ENCODE measurements at places on chromosomes 6 and 20.

- DNase-seq = no peak
Measured at GRCh38 chr6:33075208-33075567, 602 bp upstream of the HLA-DPB1 start.

GRCh38 chr20:62014488-62014775, 51.2 kb downstream of the TAF4 start:
- DNase-seq = no peak

- DNase-seq = no peak
Measured at GRCh38 chr6:157825243-157825904, 2.3 kb downstream of the SNX9 start.

DNA sequence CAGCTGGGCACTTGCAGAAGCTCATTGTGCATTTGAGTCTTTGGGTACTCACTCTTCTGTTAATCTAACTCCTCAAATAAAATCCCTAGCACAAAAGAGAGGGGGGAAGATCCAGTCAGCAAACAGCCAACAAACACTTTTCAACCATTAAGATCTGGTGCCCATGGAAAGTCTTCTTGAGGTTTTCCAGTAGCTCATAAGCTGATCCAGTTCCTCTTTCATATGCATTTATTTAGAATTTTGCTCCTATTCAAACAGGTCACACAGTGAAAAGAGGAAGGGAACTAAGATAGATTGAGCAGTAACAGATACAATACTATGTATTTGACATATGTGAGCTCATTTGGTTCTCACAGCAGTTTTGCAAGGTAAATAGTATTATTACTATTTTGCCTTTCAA, 38.6 kb downstream of the HLA-DPB1 start:
- DNase-seq = no peak

DNA sequence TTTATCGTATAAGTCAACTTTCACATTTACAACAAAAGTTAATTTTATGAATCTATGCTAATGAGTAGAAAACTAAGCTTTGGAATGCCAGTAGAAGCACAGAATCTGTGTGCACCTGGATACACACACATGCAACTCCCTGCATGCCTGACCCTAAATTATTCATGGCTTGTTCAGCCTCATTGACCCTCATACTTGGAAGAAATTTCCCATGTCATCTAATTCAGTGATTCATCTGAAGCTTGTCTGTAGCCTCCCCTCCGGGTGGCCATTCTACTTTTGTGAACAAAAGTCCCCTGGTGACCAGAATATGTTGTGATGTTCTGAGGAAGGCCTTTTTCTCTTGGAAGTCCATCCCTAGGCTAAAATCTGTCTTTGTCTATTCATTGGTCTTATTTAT, 1078.4 kb downstream of the KIF16B start:
- DNase-seq = no peak

- DNase-seq = no peak
Measured at GRCh38 chr20:43386878-43387277, 70.8 kb upstream of the SRSF6 start.

GRCh38 chr6:112237595-112237994, 16.8 kb downstream of the LAMA4 start:
- DNase-seq = no peak

DNA sequence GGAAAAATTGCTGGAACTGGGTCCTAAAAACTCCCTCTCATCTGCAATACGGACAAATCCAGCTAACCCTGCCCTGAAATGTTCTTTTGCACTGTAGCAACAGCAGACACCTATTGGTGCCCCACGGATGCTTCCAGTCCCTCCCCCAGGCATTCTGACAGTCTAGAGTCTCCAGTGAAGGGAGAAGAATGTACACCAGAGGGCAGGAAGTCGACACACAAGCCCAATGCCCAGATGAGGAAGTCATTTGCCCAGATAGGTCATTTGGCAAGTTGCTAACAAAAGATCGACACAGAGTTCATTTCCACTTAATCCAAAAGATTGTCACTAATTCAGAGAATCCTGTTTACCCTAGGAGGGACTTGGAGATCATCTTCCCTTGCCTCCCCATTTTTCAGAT, 293.0 kb upstream of the PRDM1 start:
- DNase-seq = no peak

DNA sequence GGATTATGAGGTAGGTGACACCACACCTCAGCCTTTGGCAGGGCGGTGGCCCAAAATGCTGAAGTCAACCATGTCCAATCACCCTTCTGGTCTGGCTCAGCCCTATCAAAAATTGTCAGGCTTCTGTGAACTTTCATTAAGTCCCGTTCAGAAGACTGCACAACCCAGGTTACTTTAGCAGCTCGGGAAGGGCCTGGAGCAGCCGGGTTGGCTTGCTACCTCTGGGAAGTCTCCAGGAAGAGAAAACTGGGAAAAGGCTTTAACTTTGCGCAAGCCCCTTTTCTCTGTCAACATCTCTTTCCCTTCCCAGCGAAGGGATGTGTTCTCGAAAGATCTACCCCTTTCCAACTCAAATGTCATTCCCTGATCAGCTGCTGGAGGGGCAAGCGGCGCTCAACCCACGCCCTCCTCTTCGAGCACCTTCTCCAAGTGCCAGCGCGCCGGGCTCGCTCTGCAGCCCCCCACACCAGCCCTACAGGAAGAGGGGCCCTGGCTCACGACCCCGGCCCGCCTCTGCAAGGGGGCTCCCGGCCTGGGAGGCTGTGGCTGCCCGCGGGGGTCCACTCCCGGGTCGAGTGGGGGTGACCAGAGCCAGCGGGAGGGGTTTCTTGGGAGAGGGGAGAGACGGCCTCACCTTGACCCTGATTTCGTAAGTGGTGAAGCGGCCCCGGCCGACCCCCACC, 573 bp downstream of the SNX3 start:
- DNase-seq = peak; percentile 3

- DNase-seq = peak; percentile 28
Measured at GRCh38 chr6:39143238-39143930, 28.4 kb upstream of the SAYSD1 start.

GRCh38 chr6:117531346-117531745, 48.9 kb downstream of the DCBLD1 start:
- DNase-seq = no peak

DNA sequence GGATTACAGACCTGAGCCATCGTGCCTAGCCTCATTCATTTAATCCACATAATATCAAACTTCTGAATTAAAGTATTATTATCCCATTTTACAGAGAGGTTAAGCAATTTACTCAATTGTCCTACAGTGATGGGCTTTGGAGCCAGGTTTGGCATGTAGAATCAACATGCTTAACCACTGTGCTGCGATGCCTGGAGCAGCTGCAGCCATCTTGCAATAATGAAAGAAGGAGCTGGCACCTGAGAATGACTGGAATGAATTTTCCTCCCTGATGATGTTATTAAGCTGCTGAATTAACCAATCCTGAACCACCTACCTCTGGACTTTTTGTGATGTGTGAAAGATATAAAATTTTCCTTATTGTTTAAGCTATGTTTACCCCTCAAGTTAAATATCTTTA, 13.1 kb upstream of the CCND3 start:
- DNase-seq = no peak

GRCh38 chr6:109892451-109893435, 85.4 kb upstream of the GPR6 start:
- DNase-seq = no peak

GRCh38 chr6:50145125-50145524, 95.4 kb upstream of the DEFB112 start:
- no peak for DNase-seq

DNA sequence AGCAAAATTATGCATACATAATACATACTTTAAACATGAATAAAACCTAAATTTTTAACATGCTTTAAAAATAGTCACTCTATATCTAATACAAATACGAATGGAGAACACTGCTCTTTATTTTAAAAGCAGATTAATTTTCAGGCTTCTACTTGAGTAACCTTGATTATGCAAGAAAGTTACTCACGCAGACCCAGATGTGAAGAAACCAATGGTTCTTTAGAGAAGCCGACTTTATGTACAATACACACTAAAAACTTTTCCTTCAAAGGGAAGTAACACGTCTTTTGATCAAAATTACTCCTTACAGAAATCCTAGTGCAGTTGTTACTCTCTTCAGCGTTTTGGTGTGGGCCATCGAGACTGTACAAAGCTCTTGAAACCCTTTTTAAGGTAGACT, 136.9 kb upstream of the SLC22A16 start:
- no peak for DNase-seq

DNA sequence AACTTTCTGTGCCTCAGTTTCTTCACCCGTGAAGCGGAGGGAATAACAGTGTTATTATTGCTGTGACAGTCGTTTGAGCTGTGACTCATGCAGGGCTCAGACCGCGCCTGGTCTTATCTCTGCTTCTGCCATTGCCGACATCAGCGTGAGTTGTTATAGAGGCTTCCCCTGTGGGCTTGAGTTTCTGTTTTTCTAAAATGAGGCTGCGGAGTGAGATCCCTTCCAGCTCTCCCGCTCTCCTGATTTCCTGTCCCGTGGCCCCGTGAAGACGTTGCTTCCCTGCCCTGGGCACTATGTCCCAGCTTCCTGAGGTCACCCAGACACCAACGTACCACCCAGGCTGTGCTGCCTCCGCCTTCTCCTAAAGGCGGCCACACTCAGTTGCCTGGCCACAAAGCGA, 278.5 kb downstream of the BMP7 start:
- no peak for DNase-seq

- DNase-seq = peak; percentile 51
Measured at GRCh38 chr20:8305449-8305978, 173.4 kb downstream of the PLCB1 start.

- DNase-seq = no peak
Measured at GRCh38 chr20:58713801-58714339, 21.3 kb downstream of the NPEPL1 start.

DNA sequence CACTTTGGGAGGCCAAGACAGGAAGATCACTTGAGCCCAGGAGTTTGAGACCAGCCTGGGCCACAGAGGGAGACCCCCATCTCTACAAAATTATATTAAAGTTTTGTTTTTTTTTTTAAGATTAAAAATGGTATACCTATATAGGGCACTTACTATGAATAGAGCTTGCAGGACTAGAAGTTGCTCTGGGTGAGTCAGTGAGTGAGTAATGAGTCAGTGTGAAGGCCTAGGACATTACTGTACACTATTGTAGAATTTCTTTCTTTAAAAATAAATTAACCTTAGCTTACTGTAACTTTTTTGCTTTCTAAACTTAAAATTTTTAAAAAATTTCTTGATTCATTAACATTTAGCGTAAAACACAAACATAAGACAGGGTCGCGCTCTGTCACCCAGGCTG, 29.7 kb downstream of the STK35 start:
- DNase-seq = no peak

DNA sequence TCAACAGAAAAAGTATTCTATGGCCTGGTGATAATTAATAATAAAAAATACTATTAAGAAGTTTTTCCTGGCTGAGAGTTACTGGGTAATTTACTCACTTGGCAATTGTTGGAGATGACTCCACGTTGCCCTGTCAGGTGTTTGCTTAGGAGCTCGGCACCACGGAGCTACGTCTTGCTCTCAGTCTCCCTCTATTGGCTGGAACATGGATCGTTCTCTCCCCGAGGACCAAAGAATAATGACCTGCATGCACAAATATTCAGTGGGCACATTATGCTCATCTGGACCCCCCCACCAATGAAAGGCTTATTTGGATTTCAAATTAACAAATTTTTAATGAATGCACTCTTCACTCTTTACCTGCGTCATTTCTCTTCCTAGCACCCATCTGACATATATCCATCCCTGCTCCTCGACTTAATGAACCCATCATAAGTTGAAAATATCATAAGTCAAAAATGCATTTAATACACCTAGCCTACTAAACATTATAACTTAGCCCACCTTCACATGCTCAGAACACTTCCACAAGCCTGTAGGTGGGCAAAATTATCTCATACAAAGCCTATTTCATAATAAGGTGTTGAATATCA, 71.0 kb upstream of the CD83 start:
- DNase-seq = peak; percentile 8

DNA sequence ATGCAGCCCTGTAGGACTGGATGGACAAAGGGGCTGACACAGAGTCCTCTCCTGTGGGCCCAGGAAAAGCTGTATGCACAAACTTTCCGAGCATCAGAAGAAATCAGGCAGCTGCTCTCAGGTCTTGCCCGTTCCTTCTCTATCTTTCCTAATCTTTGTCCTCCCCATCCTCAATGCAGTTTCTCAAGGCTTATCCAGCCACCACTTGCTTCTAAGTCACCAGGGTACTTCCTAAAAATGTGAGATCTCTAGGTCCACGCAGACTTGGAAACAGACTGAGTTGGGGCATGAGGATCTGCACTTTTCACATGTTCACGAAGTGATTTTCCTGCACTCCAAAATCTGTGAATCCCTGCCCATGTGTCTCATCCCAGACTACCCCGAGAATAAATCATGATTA, 394.5 kb upstream of the SLC35B3 start:
- no peak for DNase-seq

GRCh38 chr20:17655286-17655651, 26.8 kb downstream of the RRBP1 start:
- no peak for DNase-seq

GRCh38 chr6:87699576-87699975, 2.5 kb downstream of the AKIRIN2 start:
- DNase-seq = no peak

GRCh38 chr20:34705008-34705396, 858 bp downstream of the TP53INP2 start:
- DNase-seq = no peak

GRCh38 chr6:164477101-164477500, 832.3 kb downstream of the C6orf118 start:
- no peak for DNase-seq

GRCh38 chr6:154520280-154520679, 9.8 kb upstream of the CNKSR3 start:
- no peak for DNase-seq

- DNase-seq = no peak
Measured at GRCh38 chr6:13788820-13789219, 25.5 kb downstream of the MCUR1 start.

DNA sequence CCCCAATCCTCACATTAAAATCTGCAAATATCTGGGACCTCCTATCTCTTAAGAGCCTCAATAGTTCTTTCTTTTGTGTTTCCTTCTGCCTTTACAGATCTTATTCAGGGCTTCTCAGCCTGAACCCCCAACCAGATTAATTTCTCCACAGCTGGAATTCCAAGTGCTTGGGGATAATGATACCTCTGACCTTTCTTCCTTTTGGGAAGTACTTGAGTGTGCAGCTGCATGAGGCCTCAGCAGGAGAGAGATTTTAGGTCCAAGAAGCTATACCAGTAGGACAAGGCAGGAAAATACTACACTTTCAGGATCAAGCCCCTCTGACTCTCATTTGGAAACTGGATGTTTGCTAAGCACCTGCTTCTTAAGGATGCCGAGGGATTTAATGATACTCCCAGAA, 2.6 kb downstream of the PHF20 start:
- DNase-seq = no peak

DNA sequence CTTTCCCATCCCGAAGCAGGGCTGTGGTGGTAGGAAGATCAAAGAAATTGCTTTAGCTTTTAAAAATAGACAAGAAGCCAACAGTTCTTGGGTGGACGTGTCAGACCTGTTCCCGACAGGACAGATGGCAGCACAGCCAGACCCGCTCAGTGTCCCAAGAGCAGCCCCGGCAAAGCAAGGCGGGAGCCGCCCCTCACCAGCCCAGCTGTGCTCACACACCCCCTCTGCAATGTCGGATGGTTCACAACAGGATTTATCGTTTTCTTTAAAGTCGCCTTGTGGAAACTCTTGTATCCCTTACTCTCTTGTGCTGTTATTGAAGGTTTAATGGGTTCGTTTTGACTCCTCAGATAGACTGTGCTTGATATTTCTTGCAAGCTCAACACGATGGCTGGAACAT, 302.4 kb downstream of the THBS2 start:
- DNase-seq = no peak

- DNase-seq = no peak
Measured at GRCh38 chr6:19715167-19715551, 122.0 kb upstream of the ID4 start.
